Testis (tissue), 5 donors: ENCODE measurements at places on chromosomes 2 and 18. TPM values are rescaled to one million over a fixed set of nuclear protein-coding genes. Genes with fewer than 3 reads are reported as not detected.
A peak's percentile ranks its signal among the peaks of the same experiment; 100 is the strongest.

The NETO1 gene
- total RNA-seq: 4.2 TPM

The MAPK4 gene
- total RNA-seq: 13.3 TPM

The RESP18 gene
- total RNA-seq: not detected

The PAIP2B gene
- 3.3 TPM for total RNA-seq

The SIX3 gene
- total RNA-seq: 0.19 TPM

The EVX2 gene
- 1.5 TPM for total RNA-seq

The FER1L5 gene
- 15.3 TPM for total RNA-seq

The CACNB4 gene
- total RNA-seq: 83.8 TPM

The ZDBF2 gene
- 17.7 TPM for total RNA-seq

The CAPN14 gene
- 1.1 TPM for total RNA-seq

The CARF gene
- total RNA-seq: 24.2 TPM

The TCF23 gene
- total RNA-seq: 5.5 TPM

The CDK5R2 gene
- 1.6 TPM for total RNA-seq

The CASP8 gene
- total RNA-seq: 7.4 TPM

The CCDC102B gene
- 25.1 TPM for total RNA-seq

- no peak overlapping the region for H3K4me3 ChIP-seq
- H3K36me3 ChIP-seq: no peaks in the 10 kb centered on the region
- no peaks in the 10 kb centered on the region for H3K27me3 ChIP-seq
- H3K27ac ChIP-seq: no peak overlapping the region
- peaks cover 4% of the 10 kb centered on the region for H3K4me1 ChIP-seq
- no peak for DNase-seq
Observed at GRCh38 chr18:13623348-13623747, 103.0 kb downstream of the FAM210A start.

GRCh38 chr2:113873867-113874266 lies 16.0 kb upstream of the ACTR3 start:
- no peaks in the 10 kb centered on the region for H3K4me1 ChIP-seq
- no peak overlapping the region for H3K4me3 ChIP-seq
- H3K27ac ChIP-seq: no peak overlapping the region

- no peaks in the 10 kb centered on the region for H3K27me3 ChIP-seq
- peak overlapping the region; percentile 85 for H3K27ac ChIP-seq
- DNase-seq: peak; percentile 86
- peaks cover 54% of the 10 kb centered on the region for H3K4me1 ChIP-seq
- no peak overlapping the region for H3K4me3 ChIP-seq
- no peaks in the 10 kb centered on the region for H3K36me3 ChIP-seq
Observed at GRCh38 chr2:96533292-96534073, 3.1 kb upstream of the ARID5A start.

DNA sequence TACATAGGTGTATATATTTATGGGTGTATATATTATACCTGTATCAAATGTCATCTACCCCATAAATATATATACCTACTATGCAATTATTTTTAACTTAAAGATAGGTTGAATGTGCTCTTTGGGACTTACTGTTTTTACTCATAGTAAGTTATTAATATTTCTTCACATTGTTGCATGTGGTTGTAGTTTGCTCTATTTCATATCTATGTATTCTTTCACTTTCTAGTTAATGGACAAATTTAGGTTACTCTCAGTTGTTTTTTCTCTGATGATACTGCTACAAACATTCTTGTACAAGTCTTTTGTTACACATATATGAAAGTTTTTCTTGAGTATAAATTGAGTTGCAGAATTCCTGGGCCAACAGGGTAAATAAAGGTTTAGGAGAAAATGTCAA lies 601.8 kb upstream of the ID2 start:
- H3K36me3 ChIP-seq: no peaks in the 10 kb centered on the region
- H3K27ac ChIP-seq: no peak overlapping the region
- no peaks in the 10 kb centered on the region for H3K27me3 ChIP-seq

DNA sequence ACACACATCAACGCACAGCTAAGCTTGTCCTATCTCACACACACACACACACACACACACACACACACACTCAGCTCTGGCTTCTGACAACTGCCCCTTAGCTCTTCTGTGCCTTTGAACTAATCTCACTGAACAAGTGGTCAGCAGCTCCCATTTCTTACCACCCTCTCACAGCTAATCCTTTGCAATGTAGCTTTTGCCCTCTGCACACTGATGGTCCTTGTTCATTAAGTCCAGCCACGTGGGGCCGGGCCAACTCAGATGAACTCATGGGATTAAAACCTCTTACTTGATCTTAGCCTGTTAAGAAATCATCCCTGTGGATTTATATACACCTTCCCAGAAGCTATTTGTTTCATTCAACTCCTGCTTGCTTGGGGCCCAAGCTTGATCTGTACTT lies 36.6 kb downstream of the DPYSL5 start:
- no peaks in the 10 kb centered on the region for H3K4me1 ChIP-seq
- no peak overlapping the region for H3K4me3 ChIP-seq
- H3K27me3 ChIP-seq: no peaks in the 10 kb centered on the region
- no peak for DNase-seq
- H3K27ac ChIP-seq: no peak overlapping the region
- H3K36me3 ChIP-seq: no peaks in the 10 kb centered on the region

- H3K27me3 ChIP-seq: no peaks in the 10 kb centered on the region
- H3K4me1 ChIP-seq: no peaks in the 10 kb centered on the region
- DNase-seq: no peak
- no peak overlapping the region for H3K27ac ChIP-seq
- no peaks in the 10 kb centered on the region for H3K36me3 ChIP-seq
Observed at GRCh38 chr2:179595284-179595683, 266.1 kb downstream of the ZNF385B start.

GRCh38 chr2:102114290-102114721 lies 28.2 kb upstream of the IL1R1 start:
- DNase-seq: no peak
- H3K4me3 ChIP-seq: no peak overlapping the region
- H3K27me3 ChIP-seq: no peaks in the 10 kb centered on the region
- H3K4me1 ChIP-seq: no peaks in the 10 kb centered on the region
- no peak overlapping the region for H3K27ac ChIP-seq
- no peaks in the 10 kb centered on the region for H3K36me3 ChIP-seq

DNA sequence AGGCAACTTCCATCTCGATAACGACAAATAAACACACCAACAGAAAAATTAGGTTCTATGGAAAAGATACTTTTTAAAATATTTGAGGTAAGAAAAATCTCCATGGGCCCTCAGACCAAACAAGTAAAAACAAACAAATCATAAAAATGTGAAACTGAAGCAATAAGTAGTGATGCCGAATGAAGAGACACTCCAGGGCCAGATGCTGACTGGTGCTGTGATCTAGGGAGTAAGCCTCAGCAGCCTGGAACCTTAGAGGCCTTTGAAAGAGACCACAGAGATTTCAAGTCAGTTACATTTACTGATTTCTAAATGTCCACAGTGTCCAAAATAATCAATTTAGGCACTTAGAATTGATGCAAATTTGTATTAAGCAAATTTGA lies 1144.7 kb downstream of the CNTNAP5 start:
- no peaks in the 10 kb centered on the region for H3K36me3 ChIP-seq
- no peak for DNase-seq
- H3K4me3 ChIP-seq: no peak overlapping the region
- no peaks in the 10 kb centered on the region for H3K27me3 ChIP-seq

DNA sequence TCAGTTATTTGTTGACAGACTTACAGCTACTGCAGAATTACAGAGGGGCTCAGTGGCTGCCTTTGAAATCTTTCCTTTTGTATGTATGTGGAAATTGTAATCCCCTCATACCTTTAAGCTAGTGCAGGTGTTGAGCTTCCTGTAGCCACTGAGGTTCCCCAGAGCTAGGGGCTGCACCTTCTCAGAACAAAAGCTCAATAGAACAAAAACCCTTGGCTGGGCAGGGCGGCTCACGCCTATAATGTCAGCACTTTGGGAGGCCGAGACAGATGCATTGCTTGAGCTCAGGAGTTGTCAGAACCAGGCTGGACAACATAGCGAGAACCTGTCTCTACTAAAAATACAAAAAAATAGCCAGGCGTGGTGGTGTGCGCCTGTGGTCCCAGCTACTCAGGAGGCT lies 41.3 kb upstream of the CHMP1B start:
- H3K27ac ChIP-seq: no peak overlapping the region
- H3K27me3 ChIP-seq: no peaks in the 10 kb centered on the region
- H3K4me3 ChIP-seq: no peak overlapping the region
- DNase-seq: no peak

DNA sequence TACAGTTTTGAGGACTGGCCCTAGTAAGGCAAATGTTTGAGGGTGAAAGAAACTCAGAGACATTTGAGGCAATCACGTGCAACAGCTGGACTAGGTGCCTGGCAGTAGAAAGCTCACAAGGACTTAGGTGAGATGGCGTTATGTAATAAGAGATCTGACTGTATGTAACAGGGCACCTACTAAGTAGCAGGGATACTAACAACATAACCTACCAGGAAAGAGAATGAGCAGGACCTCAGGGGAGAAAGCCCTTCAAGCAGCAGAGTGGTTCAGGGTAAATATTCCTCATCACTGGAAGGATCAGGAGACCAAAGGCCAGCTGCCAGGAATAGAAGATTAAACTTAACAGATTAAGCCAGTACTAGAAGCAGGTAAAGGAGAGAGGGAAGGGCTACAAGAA lies 53.4 kb downstream of the ARHGAP15 start:
- no peaks in the 10 kb centered on the region for H3K27me3 ChIP-seq
- no peaks in the 10 kb centered on the region for H3K36me3 ChIP-seq
- no peak for DNase-seq
- H3K27ac ChIP-seq: no peak overlapping the region
- H3K4me3 ChIP-seq: no peak overlapping the region
- H3K4me1 ChIP-seq: no peaks in the 10 kb centered on the region

DNA sequence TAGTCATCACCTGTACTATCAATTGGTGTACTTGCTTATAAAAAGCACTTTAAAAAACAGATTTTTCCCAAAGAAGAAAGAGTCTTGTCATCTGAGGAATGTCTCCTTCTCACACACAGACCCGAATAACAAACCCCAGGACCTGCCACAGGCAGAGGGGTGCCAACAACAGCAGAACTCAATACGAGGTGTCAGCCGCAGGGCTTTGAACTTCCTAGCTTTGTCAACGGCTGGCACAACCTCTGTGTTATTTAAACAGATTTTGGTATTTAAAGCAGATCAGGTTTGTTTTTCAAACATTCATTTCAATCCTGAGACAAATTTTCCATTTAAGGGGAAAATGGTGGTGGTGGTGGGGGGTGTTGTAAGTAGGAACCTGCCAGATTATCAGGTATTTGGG lies 138.4 kb upstream of the RIOK3 start:
- H3K36me3 ChIP-seq: no peaks in the 10 kb centered on the region
- H3K27me3 ChIP-seq: no peaks in the 10 kb centered on the region
- H3K4me3 ChIP-seq: no peak overlapping the region
- H3K4me1 ChIP-seq: peaks cover 13% of the 10 kb centered on the region
- no peak overlapping the region for H3K27ac ChIP-seq

GRCh38 chr2:176415937-176416499 lies 146.8 kb downstream of the MTX2 start:
- no peaks in the 10 kb centered on the region for H3K4me1 ChIP-seq
- no peak for DNase-seq
- H3K4me3 ChIP-seq: no peak overlapping the region
- H3K36me3 ChIP-seq: no peaks in the 10 kb centered on the region
- H3K27ac ChIP-seq: no peak overlapping the region

DNA sequence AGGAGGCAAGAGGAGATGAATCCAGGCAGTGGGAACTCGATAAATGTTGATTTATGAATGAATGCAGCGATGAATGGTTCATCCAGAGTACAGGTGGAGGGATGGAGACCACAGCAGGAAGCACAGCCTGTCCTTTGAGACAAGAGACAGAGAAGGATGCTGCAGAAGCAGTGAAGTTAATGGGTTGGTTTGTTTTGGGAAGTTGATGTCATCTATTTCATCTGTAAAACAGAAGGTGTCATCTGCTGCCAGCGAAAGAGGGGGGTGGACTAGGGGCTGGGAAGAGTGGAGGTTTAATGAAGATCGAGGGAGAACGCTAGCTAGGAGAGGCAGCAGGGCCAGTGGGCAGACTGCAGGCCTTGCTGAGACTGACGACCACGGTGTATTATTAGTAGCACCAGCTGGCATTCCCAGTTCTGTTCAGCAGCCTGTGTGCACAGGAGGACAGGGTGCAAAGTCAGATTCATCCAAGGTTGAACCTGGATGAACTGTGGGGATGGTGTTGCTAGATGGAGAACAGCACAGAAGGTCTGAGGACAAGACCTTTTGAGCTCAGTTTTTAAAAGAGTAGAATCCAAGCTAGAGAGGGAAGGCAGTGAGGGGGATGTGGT lies 120.3 kb upstream of the CAPN13 start:
- H3K36me3 ChIP-seq: no peaks in the 10 kb centered on the region
- no peaks in the 10 kb centered on the region for H3K27me3 ChIP-seq
- no peaks in the 10 kb centered on the region for H3K4me1 ChIP-seq
- H3K4me3 ChIP-seq: no peak overlapping the region
- DNase-seq: no peak

DNA sequence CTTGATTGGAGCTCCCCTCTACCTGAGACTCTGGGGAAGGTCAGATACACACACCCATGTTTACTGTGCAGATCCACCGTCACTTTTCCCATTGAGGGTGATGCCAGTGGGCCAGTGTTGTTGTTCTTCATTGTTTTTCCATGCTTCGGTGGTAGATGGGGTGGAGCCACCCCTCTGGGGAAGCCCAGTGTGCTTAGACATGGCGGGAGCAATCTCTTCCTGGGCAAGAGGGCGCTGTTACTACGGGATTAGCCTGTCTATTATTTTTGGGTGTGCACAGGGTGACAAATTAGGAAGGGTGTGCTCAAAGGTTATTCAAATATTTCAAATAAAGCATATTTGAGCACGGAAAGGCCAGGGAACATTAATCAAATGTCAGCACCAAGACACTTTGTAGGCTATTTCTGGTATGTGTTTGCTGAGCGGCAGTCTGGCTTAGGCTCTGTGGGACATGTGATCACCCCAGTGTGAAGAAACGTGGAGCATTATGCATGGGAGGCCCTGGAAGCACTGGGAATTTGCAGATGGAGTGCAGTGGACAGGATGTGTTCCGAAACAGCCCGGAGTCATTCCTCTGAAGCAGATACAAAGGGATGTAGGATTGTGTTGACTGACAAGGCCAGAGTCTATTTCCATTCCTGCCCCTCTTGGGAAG lies 34.8 kb upstream of the SMIM21 start:
- H3K4me1 ChIP-seq: no peaks in the 10 kb centered on the region
- H3K27ac ChIP-seq: no peak overlapping the region
- no peaks in the 10 kb centered on the region for H3K27me3 ChIP-seq
- no peak for DNase-seq
- no peaks in the 10 kb centered on the region for H3K36me3 ChIP-seq

DNA sequence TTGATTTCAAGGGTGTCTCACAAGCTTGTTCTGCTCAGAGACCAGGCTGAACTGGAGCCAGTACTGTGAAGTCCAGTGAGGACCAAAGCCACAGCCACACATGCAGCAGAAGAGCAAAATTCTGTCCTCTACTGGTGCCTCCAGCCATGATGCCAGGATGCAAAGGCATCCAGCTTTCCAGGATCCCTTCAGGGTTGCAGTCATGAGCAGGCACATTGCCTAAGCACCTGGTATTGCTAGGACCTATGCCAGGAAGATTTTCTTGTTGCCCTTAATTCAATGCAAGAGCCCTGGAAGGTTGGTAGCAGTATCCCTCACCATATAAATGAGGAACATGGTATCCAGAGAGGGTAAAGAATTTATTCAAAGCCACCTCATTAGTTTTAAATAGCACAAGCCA lies 78.9 kb upstream of the CYRIA start:
- no peak overlapping the region for H3K27ac ChIP-seq
- H3K27me3 ChIP-seq: no peaks in the 10 kb centered on the region
- H3K36me3 ChIP-seq: no peaks in the 10 kb centered on the region
- no peak for DNase-seq

GRCh38 chr2:52639692-52640091 lies 1127.9 kb upstream of the CHAC2 start:
- no peak overlapping the region for H3K27ac ChIP-seq
- no peak overlapping the region for H3K4me3 ChIP-seq
- no peak for DNase-seq
- no peaks in the 10 kb centered on the region for H3K36me3 ChIP-seq
- H3K4me1 ChIP-seq: no peaks in the 10 kb centered on the region

- H3K4me3 ChIP-seq: no peak overlapping the region
- H3K27me3 ChIP-seq: no peaks in the 10 kb centered on the region
- no peaks in the 10 kb centered on the region for H3K4me1 ChIP-seq
- H3K27ac ChIP-seq: no peak overlapping the region
Observed at GRCh38 chr2:16691261-16691660, 25.6 kb upstream of the CYRIA start.
